ENCODE measurements at places on chromosomes 7 and 10. TPM values are rescaled to one million over a fixed set of nuclear protein-coding genes. Genes with fewer than 3 reads are reported as not detected.
A peak's percentile ranks its signal among the peaks of the same experiment; 100 is the strongest.

The CPA2 gene
- not detected for total RNA-seq

DNA sequence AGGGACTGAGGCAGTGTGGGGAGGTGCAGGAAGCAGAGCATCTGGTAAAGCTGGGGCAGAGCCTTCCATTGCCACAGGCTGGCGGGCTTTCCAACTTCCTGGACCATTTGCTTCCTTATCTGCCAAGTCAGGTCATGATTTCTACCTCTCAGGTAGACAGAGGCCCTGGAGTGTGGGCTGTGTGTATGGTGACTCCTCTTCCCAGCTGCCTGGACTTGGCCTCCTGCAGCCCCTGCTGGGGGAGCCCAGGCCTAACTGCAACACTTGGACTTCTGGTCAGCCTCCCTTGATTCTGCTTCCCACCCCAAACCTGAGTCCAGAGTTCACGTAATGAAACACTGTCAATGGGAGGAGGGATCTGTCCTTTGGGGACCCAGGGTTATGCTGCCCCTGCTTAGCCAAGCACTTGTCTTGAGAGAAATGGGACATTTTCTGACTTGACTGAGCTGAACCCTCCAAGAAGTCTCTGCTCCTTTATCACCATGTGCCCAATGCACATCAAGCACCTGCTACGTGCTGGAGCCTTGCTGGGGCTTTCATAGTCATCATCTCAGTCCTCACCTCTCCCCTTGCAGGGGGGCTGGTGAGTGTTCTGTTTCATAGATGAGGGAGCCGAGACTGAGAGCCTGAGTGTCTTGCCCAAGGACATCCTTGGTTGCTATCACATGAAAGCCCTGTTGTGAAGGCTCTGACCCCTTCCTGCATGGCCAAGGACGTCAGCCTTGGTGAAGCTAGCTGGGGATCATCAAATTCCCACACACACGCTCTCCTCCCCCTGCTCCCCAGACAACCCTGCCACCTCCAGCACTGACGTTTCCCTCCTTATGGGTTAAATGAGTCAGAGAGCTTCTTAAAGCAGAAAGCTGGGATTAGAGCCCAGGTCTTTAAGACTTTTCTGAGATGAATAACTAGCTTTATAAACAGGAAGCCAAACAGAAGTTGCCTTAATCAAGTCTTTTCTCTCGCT is 3.4 kb downstream of the CLEC2L start:
- DNase-seq: peak; percentile 23

DNA sequence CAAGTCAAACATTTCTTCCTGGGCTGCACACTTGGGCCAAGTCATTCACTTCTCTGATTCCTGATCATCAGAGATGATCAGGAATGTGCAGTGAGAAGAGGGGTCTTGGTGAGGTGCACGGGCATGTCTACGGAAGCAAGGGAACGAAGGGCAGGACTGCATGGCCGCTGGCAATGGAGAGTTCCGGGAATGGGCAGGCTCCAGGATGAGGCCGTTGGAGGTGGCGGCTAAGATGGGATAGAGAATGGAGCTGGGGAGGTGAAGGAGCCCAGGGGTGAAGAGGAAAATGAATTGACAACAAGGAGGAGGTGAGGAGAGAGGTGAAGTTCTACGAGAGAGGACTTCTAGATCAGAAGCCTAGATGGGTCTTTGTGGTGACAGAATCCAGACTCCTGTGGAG is 260.0 kb downstream of the GRID1 start:
- no peak for DNase-seq

DNA sequence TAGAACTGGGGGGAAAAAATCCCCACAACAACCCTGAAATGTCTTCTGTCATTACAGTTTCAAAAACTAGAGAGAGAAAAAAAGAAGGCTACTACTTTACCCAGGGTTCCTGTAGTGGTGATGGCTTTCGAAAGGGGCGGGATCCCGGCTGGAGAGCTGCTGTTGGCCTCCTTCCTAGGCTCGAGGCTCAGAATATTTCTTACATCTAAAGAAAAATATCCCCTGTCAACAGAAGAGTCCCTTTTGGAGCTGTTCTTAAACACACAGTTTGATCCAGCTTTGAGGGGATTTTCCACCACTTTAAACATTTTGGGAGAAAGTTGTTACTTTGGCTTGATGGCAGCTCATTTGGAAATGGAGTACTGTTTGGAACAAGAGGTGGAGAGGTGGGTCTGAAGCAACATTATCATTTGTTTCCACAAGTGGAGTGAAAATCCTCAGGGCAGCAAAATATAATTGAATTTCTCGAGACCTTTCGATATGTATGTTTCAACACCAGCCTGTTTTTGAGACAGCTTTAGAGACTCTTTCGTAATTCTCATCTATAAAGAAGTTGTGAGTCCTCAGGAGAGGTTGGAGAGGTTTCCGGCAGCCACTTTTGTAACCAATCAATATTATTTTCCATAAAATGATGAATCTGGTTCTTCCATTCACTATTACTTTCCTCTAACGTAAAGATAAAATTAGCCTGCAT is 5.1 kb downstream of the HOXA13 start:
- DNase-seq: no peak

The HABP2 gene
- total RNA-seq: not detected

DNA sequence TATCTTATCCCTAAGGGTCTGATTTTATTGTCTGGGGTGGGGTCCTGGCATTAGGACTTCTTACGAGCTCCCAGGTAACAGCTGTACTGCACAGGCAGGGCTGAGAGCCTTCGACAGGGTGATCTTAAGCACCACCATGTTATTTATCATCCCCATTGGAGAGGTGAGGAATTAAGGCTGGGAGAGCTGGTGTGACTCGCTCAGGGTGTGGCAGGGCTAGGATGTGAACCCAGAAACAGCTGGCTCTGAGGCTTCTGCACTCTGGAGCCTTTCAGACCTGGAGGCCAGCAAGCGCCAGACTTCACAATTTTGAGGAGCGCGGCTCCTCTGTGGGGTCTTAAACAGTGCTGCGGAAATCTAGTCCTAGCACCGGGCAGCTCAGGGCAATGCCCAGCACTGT is 27.4 kb upstream of the NDST2 start:
- peak; percentile 44 for DNase-seq

The SNCG gene
- 4.2 TPM for total RNA-seq

DNA sequence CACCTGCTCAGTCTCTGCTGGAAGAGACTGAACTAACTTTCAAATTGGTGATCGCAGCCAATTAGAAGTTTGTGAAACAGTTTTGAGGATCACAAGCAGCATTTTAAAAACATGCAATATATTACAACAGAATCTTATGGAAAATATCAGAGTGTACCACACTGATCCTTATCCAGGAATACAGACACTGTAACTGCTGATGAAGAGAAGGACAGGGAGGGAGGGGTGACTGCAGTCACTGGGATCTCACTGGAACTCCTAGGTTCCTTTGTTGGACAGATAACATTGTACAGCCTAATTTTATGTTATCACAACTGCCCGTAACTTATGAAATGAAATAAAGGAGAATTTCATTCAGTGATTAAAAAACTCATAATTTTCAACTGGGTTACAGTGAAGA is 6.8 kb upstream of the UBN2 start:
- no peak for DNase-seq

GRCh38 chr7:151019130-151019447 is 5.2 kb downstream of the ATG9B start:
- DNase-seq: no peak

- DNase-seq: no peak
Observed at GRCh38 chr7:28891192-28891875, 66.8 kb downstream of the TRIL start.

The OPALIN gene
- not detected for total RNA-seq

GRCh38 chr10:132616170-132616995 is 78.8 kb downstream of the INPP5A start:
- DNase-seq: no peak

- DNase-seq: peak; percentile 91
Observed at GRCh38 chr10:110076559-110077318, 69.0 kb downstream of the ADD3 start.

DNA sequence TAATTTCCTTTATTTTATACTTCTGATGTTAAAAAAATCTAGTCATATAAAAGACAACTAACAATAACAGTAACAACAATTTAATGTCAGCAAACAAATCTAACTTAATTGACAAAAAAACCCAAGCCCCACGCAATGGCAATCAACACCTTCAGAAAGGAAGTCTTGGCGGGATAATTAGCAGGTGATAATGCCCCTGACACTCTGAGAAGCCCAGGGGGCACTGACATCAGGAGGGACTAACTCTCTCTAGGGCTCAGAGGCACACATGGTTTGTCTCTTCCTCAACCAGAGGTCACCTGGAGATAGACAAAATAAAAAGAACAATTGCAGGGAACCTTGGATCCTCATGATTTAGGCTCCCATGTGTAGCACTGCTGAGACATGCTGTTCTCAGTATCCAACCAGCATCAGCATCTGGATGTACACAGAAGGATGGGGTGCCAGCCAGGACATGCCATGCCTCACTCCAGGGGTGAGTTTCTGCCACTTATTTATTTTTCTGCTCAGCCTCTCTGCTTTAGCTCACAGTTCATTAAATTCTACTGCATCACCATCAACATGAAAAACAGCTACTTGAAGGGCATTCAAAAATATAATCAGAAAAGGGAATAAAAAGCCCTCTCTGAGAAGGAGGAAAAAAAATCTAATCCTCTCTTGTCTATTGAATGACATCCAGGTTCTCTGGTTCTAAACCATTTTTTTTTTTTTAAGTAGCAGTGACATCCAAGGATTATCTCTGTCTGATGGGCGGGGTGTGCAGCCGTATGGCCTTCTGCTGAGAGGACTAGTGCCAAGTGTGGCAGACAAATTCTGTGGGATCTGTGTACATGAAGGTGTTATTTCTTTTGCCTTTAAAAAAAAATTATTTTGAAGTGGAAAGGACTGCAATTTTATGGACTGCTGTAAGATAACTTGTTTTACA is 96.3 kb downstream of the ATXN7L1 start:
- DNase-seq: no peak

DNA sequence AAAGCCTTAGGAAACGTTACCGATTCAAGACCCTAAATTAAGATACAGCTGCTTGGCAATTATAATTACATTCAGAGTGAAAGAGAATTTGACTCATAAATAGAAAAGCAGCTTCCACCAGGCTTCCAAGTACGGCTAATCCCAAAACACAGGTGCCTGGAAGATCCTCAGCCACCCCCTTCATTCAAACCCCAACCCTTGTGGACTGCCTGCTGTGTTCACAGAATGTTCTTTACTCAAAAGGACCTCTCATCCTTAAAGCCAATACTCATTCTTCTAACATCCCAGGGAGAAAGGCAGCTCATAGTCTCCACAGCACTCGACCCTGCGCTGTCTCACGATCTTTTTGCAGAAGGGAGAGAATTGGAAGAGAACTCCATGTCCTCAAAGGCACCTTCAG is 32.9 kb downstream of the RNF32 start:
- no peak for DNase-seq
